Fibroblast of upper back skin (primary cell): ENCODE measurements at places on chromosomes 16 and 17.
A peak's percentile ranks its signal among the peaks of the same experiment; 100 is the strongest.

DNA sequence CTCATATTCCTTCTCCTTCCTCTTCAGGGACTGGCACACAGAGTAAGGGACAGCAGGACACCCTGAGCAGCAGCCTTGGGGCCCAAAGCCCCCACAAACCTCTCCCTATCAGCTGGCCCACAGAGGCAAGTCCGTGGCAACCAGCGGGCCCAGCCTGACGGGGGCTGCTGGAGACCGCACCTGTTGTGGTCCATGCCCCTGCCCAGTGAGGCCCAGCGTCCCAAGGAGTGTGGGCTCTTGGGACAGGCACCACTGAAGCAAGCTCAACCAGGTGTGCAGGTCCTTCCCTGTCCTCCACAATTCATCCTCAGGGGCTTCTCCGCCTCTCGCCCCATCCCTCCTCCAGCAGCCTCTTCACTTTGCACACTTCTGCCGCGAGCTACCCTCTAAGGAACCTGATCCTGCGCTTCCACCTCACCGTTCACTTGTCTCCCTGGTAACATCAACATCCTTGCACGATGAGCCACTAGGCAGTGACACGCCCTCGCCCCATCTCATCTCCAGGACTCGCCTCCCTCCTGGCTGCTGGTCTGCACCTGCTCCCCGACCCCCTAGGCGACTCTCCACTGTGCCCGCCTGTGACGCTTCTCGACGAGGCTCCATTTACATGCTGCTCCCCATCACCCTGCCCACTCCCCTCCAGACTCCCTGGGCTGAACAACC, 12.7 kb downstream of the MNT start:
- DNase-seq, result no peak

- DNase-seq, result no peak
These were observed 7.0 kb downstream of the P2RX1 start for GRCh38 chr17:3909257-3909656.

DNA sequence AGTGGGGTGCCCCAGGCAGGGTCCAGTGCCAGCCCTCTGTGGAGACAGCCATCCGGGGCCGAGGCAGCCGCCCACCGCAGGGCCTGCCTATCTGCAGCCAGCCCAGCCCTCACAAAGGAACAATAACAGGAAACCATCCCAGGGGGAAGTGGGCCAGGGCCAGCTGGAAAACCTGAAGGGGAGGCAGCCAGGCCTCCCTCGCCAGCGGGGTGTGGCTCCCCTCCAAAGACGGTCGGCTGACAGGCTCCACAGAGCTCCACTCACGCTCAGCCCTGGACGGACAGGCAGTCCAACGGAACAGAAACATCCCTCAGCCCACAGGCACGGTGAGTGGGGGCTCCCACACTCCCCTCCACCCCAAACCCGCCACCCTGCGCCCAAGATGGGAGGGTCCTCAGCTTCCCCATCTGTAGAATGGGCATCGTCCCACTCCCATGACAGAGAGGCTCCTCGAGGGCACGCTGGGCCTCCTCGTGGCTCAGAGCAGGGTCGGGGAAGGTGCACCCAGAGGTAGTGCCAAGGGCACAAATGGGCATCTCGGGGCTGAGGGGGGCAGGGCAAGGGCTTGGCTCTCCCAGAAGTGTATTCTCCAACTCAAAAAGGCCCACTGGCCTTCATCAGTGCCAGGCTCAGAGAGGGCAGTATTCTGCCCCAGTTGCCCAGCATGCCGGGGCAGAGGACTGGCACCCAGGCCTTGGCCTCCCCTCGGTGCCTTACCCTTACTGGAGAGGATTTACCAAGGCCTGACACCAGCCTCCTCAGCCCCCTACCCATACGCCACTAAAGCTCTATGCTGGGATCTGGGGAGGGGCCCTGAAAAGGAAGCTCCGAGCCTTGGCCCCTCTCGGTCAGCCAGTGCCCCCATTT, at the start of gene CDH5:
TSS of gene CDH5 (plus strand) at position 259 of the 867 bp plus-strand sequence. CDS start 12,647 bp downstream, outside the sequence.
- DNase-seq, result no peak

DNA sequence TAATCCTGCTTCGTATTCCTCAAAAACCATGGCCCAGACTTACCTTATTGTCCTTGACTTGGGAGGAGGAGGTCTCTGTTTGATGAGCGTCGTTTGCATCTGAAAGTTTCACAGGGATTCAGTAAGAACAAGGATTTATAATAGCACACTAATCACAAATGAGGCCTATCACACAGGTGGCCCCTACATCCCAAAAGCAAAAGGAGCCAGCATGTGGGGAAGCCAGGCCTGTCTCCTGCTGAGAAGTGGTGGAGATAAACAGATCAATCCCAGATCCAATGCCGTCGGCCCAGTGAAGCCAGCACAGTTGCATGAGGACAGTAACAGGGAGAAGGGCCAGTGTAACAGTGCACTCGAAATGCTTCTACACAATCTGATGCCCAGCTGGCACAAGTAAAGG, 13.3 kb upstream of the EVPL start:
- DNase-seq, result no peak

DNA sequence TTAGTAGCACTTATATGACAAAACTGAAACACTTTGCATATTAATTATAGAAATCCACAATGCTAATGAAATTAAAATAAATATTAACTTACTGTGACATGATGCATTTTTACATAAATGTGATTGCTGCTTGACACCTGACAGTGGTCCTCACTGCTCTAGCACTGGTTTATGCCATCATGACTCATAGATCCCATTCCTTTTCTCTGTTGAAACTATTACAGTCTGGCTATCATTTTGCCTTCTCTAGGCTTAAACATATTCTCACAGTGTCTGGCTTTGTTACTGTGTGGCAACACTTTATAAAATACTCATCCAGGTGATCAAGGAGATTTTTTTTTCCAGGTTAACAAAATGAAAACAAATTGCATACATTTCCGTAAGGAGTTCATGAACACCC, 108.0 kb downstream of the MRTFB start:
- peak; percentile 20 for DNase-seq

DNA sequence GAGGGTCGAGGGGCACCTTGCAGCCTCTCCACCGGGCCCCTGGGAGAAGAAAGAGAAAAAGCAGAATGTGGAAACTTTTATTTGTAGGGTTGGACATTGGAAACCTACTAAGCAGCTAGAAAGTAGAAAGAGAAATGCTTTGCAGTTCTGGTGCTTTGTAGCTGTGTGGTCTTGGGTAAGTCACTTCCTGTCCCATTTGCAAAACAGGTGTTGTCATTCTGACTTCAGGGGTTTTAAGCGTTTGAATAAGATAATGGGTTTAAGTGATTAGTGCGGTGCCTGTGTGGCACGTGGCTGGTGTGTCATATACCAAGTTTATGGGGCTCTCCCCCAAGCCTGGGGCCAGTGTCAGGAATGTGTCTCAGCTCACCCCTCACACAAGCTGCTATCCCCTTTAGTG, 1.6 kb downstream of the CA4 start:
- DNase-seq, result no peak

DNA sequence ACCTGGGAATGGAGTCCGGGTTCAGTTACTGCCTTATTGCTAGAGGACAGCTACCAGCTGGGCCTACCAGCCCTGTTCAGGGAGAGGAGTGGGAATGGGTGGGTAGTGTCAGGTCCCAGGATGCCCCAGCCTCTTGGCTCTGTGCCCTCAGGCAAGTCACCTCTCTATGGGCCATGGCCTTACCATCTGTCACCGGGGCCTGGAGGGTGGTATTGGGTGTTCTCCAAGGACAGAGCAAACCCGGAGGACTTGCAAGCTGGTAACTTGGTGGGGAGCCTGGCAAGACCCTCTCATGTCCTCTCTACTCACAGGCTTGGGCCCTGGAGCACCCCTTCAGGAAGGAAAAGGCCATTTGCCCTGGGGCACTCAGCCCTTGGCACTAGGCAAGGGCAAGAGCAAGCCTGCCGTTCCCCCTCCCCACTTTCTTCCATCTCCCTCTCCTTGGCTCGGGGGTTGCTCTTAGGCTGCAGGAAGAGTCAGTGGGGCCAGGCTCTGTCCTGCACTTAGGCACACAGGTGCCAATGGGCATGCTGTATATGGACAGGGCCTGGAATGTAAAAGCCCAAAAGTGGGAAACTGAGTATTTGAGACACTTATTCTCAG, 170.0 kb upstream of the ZNF267 start:
- DNase-seq, result no peak

DNA sequence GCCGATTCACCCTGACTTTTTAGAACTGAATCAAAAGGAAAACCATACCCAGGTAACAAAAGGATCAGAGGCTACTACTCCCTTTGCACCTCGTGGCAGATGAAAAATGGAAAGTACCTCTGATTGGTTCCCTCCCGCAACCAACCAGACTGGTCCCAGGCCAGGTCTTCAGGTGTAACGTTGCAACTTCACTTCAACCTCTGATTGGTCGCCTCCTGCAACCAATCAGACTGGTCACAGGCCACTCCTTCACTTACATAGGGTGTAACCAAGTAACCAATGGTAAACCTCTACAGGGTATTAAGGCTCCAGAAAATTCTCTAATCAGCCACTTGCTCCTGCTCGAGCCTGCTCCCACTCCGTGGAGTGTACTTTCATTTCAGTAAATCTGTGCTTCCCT, 89.4 kb downstream of the ADCY9 start:
- DNase-seq, result no peak

DNA sequence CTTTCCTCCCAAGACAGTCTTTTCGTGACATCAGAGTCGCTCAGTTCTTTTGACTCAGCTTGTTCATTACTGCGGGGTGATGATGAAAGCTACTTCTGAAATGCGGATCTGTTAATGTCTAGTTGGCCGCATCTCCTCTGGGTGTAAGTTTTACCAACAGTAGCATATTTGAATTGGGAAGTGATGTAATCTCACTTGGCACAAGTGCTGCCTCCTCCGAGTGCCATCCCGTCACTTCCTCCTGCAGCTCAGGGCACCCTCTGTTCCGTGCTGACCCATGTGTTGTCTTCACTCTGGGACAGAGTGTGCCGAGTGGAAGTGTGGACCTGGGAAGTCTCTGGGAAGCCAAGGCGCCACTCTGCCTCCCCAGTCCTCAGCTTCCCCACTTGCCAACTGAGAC, 8.9 kb downstream of the ADAD2 start:
- no peak for DNase-seq

DNA sequence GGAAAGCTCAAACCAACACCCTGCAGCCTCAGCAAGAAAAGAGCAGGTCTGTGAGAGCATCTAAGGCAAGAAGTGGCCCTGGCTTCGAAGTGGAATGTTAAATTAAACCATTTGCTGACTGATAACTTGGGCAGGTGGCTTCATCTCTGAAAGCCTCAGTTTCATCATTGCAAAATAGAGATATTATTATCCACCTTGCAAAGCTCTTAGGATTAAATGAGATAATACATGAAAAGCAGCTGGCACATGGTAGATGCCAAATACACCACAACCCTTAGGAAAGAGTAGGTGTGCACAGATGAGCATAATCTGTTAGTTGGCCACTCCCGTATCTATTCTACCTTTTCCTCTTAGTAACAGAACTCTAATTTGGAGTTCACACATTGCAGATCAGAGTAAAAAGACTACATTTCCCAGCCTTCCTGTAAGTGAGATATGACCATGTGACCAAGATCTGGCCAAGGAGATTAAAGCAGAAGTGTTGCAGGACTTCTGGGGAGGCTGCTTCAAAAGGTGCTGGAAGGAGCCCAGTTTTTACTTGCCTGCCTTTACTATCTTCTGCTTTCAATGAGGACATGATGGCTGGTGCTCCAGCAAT, 288.7 kb downstream of the SOX9 start:
- DNase-seq, result no peak

DNA sequence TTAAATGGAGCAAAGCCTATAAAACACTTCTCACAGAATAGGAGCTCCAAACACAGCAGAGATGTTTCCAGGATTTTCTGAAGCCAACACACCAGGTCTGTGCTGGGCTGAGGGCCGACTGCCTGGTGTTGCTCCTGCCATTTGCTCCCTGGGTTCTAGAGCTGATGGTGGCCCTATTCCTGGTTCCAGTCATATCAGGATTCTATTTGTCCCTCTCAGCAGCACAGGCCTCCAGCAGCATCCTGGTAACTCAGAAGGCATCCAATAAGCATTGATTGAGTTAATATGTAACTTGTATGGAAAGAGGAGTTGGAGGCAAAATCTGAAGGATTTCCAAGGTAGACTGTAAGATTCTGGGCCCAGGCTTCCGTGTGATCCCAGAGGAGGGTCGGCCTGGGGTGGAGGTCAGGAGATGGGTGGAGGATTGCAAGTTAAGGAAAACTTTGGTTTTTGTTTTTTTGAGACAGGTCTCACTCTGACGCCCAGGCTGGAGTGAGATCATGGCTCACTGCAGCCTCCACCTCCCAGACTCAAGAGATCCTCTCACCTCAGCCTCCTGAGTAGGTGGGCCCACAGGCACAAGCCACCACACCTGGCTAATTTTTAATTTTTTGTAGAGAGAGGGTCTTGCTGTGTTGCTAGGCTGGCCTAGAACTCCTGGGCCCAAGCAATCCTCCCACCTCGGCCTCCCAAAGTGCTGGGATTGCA, 5.7 kb downstream of the NUPR1 start:
- DNase-seq, result no peak
